Activated B cell treated with CpG ODN at 0.5 μM for 24 hours (primary cell): ENCODE measurements at places on chromosomes 1 and 21.

DNA sequence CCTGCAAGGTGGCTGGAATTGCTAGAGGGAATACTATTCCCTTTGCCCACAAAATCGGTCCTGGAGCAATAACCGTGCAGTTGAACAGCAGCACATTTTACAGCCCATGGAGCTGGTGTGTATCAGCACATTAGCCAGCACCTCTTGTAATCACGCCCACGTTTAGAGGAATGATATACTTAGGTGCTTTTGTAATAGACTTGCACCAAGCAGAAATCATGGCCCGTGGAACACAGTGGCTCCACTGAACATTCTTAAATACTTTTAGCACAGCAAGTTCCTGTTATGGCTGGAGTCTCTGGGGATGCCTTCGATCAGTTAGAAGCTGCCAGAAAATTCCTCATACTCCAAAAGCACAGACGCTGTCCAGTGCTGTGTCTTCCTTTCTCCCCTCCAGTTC, 218.1 kb upstream of the FAM78B start:
- no peak for DNase-seq

DNA sequence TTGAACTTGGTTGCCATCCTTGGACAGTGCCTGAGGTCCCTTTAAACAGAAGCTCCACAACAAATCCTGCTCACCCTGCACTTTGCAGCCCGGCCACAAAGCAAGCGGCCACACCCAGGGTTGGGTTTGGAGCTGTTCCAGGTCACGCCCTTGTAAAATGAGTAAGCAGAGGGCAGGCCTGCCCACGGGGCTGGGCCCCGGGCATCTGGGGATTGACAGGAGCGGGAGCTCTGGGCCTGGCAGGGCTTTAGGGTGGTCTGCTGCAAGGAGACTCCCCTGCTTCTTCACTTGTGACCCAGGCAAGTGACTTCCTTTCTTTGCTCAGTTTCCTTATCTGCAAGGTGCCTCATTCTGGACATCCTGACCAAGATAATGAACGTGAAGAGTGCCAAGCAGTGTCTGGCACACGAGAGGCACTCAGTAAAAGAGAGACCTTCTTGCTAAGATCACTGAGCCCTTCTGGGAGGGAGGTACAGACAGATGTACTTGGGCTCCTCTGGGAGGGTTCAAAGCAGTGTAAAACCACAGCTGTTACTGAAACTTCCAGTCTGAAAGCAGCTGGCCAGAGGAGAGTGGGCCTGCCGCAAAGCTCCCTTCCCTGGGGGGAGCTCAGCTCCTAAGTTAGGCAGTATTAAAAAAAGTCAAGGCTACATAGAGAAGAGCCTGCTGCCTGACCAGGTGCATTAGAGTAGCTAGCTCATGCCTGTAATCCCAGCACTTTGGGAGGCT, 2.6 kb downstream of the E2F2 start:
- DNase-seq: peak; percentile 51

DNA sequence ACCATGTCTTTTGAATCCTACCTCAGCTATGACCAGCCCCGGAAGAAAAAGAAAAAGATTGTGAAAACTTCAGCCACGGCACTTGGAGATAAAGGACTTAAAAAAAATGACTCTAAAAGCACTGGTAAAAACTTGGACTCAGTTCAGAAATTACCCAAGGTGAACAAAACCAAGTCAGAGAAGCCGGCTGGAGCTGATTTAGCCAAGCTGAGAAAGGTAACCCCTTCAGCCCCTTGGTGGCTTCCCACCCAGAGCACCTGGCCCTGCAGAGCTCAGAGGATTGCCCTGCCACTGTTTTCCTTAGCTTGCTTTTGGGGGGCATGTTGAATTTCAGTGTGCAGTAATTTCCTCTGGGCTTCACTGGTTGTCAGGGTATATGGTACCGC, 8.5 kb downstream of the ELOA start:
- no peak for DNase-seq

GRCh38 chr1:155696524-155696923, 7.6 kb downstream of the DAP3 start:
- DNase-seq: no peak

DNA sequence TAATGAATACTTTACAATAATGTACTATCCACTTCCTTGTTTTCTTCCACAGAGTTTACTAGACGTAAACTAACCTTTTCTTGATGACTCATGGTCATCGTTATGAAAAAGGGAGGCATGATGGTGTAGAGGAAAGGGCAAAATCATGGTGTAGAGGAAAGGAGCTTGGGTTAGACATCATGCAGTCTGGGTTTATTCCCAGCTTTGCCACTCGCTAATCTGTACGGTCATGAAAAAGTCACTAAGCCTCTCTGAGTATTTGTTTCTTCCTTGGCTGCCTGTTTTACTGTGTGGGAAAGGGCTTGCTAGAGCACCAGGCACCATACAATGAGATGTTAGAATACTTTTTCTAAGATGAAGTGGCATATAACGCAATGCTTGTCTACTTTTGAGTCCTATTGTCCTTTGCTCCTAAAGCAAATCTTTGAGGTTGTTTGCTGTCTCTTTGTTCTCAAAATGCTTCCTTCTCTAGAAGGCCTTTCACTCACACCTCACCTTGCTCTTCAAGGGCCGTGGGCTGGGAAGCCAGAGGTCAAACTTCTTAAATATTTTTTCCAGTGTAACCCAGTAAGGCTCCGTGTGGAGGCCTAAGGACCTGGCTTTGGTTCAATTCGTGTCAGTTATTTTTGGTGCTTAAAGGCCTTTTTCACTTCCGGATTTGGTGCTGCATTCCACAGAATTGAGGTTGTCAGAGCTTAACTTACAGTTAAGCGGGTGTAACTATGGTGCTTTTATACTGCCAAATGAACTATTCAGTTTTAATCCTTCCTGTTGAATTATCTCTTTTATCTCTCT, 9.9 kb upstream of the ETV3 start:
- DNase-seq: no peak

- no peak for DNase-seq
These were observed 40.0 kb upstream of the ZNF648 start for GRCh38 chr1:182101415-182102042.

DNA sequence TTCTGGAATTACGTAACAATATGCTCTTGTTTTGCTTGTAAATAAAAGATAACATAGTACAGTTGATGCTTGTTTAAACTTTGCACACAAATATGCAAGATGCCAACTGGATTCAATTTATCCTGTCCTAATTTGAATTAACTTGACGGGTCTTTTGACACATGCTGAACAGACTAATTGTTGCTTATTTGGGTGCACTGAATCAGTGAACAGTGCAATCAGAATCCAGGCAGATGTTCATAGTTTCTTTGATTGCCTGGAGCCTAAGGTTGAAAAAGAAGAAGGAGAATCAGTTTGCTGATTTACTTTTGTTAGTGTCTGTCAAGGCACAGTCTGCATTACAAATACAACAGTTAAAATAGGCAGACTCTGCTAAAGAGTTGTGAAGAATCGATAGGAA, 307.9 kb downstream of the COL11A1 start:
- DNase-seq: no peak

- peak; percentile 36 for DNase-seq
These were observed at the start of gene RIIAD1 for GRCh38 chr1:151720974-151721787. Gene RIIAD1, plus strand, starts transcription at chr1:151721522. Its CDS starts 15 bp downstream, at chr1:151721537.

DNA sequence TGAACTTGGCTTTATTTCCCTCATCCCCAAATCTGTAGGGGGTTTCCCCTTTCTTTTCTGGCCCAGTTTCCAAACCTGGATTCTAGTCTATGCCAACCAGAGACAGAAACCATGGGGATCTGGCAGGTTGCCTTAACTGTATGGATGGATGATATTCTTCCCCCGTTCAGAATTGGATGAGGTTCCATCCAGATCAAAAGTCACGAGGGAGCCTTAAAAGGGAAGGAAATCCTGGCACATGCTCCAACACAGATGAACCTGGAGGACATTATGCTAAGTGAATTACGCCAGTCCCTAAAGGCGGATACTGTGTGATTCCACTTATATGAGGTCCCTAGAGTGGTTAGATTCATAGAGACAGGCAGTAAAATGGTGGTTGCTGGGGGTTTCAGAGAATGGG, 124.4 kb downstream of the HUNK start:
- DNase-seq: no peak

DNA sequence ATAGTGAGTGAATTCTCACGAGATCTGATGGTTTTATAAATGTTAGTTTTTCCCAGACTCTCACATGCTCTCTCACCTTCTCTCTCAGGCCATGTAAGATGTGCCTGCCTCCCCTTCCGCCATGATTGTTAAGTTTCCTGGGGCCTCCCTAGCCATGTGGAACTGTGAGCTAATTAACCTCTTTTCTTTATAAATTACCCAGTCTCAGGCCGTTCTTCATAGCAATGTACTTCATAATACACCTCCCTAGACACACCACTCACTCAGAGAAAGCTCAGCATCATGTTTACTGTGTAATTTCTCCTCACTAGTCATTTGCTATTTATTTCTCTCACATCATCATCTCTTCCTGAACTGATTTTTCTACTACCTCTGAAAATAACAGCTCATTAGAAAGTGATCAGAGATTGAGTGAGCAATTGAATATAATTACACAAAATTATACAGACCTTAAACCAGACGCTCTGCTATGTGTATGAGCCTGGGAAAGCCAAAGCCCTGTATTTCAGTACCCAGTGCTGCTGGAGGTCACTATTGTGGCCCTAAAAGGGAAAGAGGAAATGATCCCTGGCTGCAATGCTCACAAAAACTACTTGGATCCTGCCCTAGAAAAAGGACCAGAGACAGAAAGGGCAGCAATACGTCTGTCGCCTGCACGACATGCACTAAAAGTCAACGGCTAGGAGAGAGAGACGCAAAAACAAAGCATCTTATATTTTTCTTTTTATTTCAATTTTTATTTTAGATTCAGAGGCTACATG, 284.5 kb downstream of the DSCAM start:
- no peak for DNase-seq

- DNase-seq: no peak
These were observed 32.1 kb downstream of the FAM151A start for GRCh38 chr1:54591127-54591756.

GRCh38 chr1:213936571-213936970, 51.2 kb upstream of the PROX1 start:
- no peak for DNase-seq

DNA sequence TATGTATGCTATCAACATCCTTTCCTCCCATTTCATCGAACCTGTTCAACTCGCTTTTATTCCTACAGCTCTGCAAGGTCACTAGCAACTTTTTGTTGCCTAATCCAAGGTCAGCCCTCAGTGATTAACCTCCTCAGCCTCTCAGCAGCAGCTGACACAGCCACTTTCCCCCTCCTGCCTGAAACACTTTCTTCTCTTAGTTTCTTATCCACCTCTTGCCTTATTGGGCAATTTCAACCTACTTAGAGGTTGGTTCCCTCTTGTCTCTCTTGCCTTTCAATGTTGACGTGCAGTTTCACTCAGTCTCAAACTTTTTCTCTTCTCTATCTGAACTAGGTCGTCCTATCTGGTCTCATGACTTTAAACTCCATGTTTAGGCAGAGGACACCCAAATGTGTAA, 156.3 kb downstream of the C1orf94 start:
- no peak for DNase-seq

GRCh38 chr1:110850627-110851026, 22.3 kb upstream of the CD53 start:
- no peak for DNase-seq

DNA sequence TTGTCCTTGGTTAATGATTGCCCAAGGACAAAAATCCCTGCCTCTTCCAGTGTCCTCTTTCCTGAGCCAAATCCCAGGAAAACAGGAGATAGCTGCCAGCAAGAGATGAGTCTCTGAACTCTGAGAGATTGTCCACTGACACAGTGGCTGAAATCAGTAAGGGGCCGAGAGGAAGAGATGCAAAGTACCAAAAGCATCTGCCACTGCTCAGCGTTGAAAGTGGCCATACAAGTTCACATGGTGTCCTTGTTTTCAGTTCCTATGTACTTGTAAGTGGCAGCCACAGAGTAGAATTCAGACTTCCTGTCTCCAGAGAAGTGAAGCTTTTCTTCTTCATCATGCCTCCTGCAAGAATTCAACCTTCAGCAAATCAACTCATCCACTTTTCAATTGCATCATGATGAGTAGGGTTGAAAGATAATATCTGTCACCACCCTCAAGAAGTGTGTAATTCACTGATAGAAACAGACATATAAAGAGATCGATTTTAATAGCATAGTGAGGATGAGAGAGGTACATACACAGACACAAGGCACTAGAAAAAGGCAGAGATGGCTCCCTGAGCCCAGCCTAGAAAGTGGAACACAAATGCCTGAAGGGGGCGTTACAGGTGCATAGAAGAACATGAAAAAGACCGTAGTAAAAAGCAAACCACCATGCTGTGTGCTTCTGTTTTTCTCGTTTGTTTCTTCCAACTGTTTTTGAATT, 185.8 kb downstream of the MRPL39 start:
- DNase-seq: no peak

- no peak for DNase-seq
These were observed 43.6 kb upstream of the TMEM61 start for GRCh38 chr1:54936791-54937190.

DNA sequence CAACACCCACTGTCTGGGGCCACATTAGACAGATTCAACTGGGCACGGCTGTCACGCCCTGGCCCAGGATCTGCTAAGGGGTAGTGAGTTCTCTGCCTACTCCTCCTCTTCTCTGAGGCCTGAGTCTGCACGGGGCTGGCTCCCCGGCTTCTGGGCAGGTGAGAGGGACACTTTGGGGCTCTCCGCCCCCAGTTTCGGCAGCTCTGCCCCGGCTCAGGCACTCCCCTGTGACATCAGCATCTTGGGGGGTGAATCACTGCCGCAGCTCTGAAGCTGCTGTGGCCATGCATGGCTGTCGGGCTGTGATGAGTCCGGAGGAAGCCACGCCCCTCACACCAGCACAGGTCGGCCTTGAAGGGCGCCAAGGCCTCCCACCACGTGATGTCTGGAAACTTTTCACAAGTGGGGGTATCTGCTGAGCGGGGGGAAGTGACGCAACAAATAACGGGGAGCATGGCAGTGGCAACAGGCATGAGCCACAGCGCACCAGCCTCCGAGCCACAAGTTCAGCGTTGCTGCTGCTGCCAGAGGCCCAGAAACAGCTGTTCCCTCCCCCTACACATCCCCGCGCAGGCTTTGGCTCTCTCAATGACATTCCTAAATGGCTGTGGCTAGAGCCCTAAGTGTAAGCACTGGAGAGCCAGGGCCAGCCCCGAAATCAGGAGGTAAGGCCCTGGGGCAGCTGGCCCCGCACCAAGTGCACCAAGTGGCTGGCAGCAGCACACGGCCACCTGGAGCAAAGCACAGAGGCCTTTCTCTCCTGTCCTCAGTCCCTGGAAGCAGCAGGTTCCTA, 26.3 kb downstream of the ZBTB17 start:
- DNase-seq: peak; percentile 62

DNA sequence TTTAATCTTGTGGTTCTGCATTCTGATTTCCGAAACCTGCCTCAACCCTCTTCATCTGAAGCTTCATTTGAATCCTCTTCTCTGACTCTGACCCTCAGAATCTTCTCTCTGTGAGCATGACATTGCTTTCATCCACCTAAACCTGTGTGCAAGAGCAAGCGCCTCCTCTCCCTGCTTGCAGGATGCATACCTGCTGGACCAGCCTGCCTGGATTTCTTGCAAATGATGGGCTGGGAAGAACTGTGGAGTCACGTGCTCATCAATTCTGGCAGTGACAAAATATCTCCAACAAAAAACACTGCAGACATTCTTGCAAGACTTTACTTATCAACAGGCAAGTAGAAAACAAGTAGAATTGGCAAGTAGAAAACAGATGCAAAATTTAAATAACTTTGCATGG, 20.8 kb upstream of the SLC35F3 start:
- DNase-seq: no peak
